Lung (tissue), 17 donors: ENCODE measurements at places on chromosomes 2 and 18. TPM values are rescaled to one million over a fixed set of nuclear protein-coding genes. Genes with fewer than 3 reads are reported as not detected.

GRCh38 chr2:126543081-126543480 lies 112.9 kb upstream of the GYPC start:
- DNase-seq: no peak

GRCh38 chr2:28390746-28391563 lies 1.7 kb upstream of the FOSL2 start:
- peak; percentile 89 for DNase-seq

DNA sequence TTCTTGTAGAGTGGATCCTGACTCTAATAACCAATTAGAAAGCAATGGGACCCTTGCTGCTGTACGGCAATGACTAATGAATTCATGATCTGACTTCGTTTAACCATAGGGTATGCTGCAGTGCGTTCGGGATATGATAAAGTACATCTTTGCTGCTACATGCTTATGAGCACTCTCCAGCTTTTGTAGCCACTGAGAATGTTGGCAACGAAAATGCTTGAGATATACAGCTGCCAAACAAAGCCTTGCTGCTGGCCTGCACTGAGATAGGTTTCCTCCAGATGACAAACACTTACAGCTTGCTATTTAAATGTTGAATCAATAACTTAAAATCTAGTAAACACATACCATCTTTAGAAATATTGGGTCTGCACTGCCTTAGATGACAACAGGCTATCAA lies 372.4 kb upstream of the SLC8A1 start:
- DNase-seq: no peak

- no peak for DNase-seq
Observed at GRCh38 chr18:36484591-36484990, 187.1 kb downstream of the FHOD3 start.

GRCh38 chr2:189709501-189710221 lies 35.2 kb downstream of the ANKAR start:
- DNase-seq: no peak

GRCh38 chr2:20484810-20485611 lies 38.1 kb downstream of the RHOB start:
- no peak for DNase-seq

- no peak for DNase-seq
Observed at GRCh38 chr2:171348056-171348455, 85.7 kb downstream of the METTL8 start.

GRCh38 chr2:37645362-37645761 lies 26.1 kb downstream of the CDC42EP3 start:
- DNase-seq: no peak

- peak; percentile 17 for DNase-seq
Observed at GRCh38 chr18:62954366-62954765, 239.0 kb downstream of the PHLPP1 start.

DNA sequence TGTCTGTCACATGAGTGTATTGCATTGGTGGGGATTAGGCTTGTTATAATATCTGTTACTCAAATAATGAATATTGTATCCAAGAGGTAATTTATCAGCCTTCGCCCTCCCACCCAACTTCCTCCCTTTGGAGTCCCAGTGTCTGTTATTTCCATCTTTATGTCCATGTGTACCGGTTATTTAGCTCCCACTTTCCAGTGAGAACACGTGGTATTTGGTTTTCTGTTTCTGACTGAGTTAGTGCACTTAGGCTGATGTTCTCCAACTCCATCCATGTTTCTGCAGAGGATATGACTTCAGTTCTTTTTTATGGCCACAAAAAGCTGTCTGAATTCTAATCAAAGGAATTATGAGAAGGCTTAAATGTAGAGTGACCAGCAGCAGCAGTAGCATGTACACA lies 104.0 kb upstream of the ARHGAP28 start:
- peak; percentile 43 for DNase-seq

GRCh38 chr2:85540133-85540648 lies 1.2 kb downstream of the MAT2A start:
- peak; percentile 46 for DNase-seq

- no peak for DNase-seq
Observed at GRCh38 chr2:138193416-138194213, 229.3 kb downstream of the HNMT start.

- no peak for DNase-seq
Observed at GRCh38 chr2:20072436-20073158, 21.2 kb upstream of the LAPTM4A start.

DNA sequence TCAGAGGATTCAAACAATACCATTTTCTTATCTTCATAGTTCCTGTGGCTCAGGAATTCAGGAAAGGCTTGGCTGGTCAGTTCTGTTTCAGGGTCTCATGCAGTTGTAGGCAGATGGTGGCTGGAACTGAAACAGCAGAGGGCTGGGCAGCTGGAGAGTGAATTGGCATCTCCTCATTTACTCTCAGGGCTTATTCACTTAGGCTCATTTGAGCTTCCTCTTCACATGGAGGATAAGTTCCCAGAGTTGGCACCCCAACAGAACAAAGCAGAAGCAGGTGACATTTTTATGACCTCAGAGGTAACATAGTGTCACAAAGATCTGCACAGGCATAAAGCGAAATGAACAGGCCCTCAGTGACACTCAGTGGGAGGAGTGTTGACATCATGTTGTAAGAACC lies 66.1 kb downstream of the RBBP8 start:
- no peak for DNase-seq

DNA sequence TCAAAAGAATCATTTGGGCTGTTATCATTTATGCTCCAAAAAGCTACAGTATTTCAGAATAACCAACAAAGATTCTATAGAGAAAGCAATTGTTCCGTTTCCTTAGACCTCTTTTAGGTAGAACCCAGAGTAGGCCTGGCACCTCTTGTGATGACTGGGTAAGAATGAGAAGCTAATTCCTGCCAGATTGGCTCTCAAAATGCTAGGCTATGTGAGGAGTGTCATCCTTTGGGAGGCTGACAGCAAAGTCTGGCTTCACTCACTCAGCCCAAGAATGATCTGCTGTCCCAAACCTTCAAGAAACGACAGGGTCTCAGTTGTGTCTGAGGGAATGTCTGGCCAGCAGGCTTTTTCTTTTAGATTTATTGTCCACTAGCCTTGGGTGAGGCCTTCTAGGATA lies 4.5 kb downstream of the CERS6 start:
- no peak for DNase-seq

GRCh38 chr2:38722271-38723061 lies 28.7 kb downstream of the SRSF7 start:
- no peak for DNase-seq

GRCh38 chr18:43393174-43393573 lies 115.9 kb upstream of the SYT4 start:
- peak; percentile 68 for DNase-seq

DNA sequence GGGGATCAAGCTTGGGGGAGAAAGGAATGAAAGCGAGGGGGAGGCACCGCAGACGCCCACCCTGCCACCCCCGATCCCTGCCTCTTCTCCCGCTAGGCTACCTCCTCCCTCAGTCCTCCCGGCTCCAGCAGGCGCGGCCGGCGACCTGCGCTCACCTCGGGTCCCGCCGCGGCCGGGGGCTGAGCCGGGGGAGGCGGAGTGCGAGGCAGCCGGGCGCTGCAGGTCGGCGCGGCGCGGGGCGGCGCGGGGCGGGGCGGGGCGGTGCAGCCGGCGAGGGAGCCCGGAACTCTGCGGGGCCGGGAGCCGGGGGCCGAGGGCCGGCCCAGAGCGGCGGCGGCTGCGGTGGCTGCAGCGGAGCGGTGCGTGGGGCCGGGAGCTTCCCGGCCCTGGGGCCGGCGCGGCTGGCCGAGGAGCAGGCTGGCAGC lies 477 bp downstream of the ACVR1 start:
- DNase-seq: no peak

- no peak for DNase-seq
Observed at GRCh38 chr2:101080211-101081068, 70.7 kb downstream of the TBC1D8 start.

GRCh38 chr18:76708071-76708721 lies 114.2 kb upstream of the ZNF236 start:
- DNase-seq: no peak

DNA sequence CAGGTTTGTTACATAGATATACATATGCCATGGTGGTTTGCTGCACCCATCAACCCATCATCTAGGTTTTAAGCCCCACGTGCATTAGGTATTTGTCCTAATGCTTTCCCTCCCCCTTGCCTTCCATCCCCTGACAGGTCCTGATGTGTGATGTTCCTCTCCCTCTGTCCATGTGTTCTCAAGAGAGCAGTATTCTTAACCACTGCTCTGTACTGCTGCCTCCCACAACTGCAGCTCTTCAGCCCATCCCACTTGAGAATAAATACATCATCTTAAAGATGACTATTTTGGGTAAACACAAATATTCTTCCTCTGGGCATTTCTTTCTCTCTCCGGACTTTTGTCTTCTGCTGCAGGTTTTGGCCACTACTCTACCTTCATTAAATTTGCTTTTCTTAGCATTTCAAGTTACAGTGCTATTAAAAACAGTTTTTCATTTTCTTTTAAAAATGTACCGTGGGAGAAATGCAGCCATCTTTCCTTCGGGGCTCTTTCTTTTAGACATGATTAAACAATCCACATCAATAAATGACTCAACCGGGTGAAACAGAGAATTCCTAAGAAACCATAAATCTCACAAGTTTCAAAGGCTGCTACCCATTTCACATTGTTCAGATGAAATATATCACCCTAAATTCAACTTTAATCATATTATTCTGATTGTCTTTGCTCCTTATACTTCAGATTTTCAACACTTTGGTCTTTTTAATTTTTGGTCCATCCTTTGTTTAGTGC lies 323.4 kb downstream of the GALNT13 start:
- no peak for DNase-seq

GRCh38 chr18:62878305-62878704 lies 163.0 kb downstream of the PHLPP1 start:
- no peak for DNase-seq

GRCh38 chr2:112834396-112835037 lies 2.1 kb downstream of the IL1B start:
- DNase-seq: peak; percentile 59

DNA sequence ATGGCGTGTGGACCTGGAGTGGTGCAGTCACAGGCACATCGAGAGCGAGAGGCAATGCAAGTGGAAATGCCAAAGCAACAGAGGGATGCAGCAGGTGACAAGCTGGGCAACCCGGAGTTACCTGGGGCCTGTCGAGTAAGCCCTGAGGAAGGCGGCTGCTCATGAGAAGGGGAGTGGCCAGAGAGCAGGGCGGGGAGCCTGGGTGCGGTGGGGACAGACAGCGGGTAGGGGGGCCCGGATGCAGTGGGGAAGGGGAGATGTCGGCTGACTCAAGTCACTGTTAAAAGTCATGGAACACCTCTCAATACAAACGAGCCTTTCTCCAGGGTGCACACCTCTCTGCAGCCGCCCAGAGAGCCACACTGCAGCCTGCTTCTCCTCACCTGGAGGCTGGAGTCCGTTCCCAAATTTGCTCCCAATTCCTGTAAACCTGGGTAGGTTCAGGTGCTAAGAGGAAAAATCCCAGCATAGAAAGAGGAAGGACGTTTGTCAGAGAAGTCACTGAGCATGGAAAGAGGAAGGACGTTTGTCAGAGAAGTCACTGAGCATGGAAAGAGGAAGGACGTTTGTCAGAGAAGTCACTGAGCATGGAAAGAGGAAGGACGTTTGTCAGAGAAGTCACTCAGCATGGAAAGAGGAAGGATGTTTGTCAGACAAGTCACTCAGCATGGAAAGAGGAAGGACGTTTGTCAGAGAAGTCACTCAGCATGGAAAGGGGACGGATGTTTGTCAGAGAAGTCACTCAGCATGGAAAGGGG lies 71.7 kb upstream of the TWIST2 start:
- DNase-seq: no peak

DNA sequence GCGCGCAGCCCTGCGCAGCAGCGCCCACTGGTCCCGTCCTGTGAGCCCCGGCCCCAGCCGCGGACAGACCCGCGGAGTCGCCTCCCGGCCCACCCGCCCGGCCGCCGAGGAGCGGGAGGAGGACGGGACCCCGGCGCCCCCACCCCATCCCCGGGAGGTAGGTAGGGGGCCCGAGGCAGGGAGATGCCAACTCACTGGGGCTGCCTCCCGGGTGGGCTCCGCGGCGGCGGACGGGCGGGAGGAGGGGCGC lies 160 bp downstream of the SPTBN1 start:
- DNase-seq: no peak

DNA sequence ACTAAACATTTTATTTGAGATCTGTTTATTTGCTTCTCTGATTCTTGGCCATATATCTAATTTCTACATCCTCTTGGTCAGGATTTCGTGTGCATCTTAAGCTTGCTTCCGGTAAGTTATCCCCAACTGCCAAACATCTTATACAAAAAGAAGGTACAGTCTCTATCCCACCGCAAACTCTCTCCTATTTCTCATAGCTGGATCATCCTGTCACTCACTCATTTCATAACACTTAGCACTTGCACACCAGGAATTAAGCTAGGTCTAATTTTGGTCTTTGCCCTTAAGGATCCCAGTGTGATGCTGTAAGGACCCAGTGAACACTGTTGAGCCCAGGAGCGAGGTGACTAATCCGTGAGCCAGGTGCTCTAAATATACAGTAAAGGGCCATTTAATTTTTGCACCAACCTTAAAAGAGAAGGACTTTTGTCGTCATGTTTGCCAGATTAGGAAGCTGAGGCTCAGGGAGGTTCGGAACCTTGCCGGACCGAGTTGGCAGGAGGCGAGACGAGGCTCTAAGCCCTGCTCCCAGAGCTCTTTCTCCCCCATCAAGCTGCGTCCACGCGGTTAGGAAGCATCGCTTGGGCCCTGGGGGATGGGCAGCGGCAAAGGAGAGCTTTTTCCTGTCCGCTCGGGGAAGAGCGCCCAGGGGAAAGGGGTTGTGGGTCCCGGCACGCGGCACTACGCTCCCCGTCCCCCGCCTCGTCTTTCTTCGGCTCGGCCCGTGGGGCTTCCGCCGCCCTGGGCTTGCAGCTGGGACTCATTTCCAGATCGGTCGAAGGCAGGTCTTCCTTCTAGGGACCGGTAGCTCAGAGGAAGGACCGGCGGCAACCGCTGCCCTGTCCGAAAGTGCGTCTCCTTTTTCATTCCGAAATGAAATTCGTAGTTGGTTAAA lies 4.1 kb upstream of the ITPRIPL1 start:
- no peak for DNase-seq

The PLCL1 gene
- polyA plus RNA-seq: 1.1 TPM

The ESCO1 gene
- 7.7 TPM for polyA plus RNA-seq

The GAREM2 gene
- 1.5 TPM for polyA plus RNA-seq

The SGPP2 gene
- polyA plus RNA-seq: 3.9 TPM

The SLC30A3 gene
- 0.11 TPM for polyA plus RNA-seq

The ANKRD62 gene
- 0.12 TPM for polyA plus RNA-seq

The ICOS gene
- 0.69 TPM for polyA plus RNA-seq

The CD302 gene
- 44.5 TPM for polyA plus RNA-seq

The ARHGAP25 gene
- polyA plus RNA-seq: 43.0 TPM

The COA5 gene
- polyA plus RNA-seq: 20.2 TPM

The OTOF gene
- polyA plus RNA-seq: 0.08 TPM

The UGT1A3 gene
- not detected for polyA plus RNA-seq

The TTR gene
- polyA plus RNA-seq: 0.43 TPM

The ARHGAP28 gene
- polyA plus RNA-seq: 1.4 TPM

The TWIST2 gene
- 14.8 TPM for polyA plus RNA-seq

The DES gene
- 108 TPM for polyA plus RNA-seq

The DSEL gene
- polyA plus RNA-seq: 2.2 TPM

The STON1 gene
- 7.7 TPM for polyA plus RNA-seq

The LRRC30 gene
- not detected for polyA plus RNA-seq

The MDH1 gene
- 203 TPM for polyA plus RNA-seq

The ZNF521 gene
- 4.9 TPM for polyA plus RNA-seq
